ENCODE measurements at places on chromosomes 13 and 19. TPM values are rescaled to one million over a fixed set of nuclear protein-coding genes. Genes with fewer than 3 reads are reported as not detected.

DNA sequence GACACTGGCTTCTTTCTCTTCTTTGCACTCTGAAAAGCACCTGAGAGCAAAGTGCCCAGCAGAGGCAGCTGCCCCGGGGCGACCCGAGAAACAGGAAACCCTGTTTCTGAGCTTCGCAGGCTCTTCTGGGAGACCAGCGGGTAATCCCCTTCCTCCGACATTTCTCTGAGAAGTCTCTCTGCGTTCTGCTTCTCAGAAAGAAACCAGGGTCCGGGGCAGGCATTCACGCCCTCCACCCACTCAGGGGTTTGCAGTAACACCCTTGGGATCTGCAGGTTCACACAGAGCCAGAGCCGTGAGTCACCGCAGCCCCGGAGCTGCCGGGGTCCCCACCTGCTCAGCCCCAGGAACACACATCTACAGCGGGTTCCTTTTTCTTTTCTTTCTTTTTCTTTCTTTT is 86.0 kb downstream of the GADD45B start:
- H3K4me3 ChIP-seq, result peak overlapping the region; percentile 79
- peaks cover 43% of the 10 kb centered on the region for H3K4me1 ChIP-seq
- no peaks in the 10 kb centered on the region for H3K36me3 ChIP-seq
- H3K27me3 ChIP-seq, result no peaks in the 10 kb centered on the region
- DNase-seq, result peak; percentile 75

GRCh38 chr13:79432992-79433391 is 26.9 kb upstream of the RBM26 start:
- H3K36me3 ChIP-seq, result peaks cover 14% of the 10 kb centered on the region
- no peak overlapping the region for H3K4me3 ChIP-seq
- no peak overlapping the region for H3K27ac ChIP-seq
- H3K27me3 ChIP-seq, result no peaks in the 10 kb centered on the region

DNA sequence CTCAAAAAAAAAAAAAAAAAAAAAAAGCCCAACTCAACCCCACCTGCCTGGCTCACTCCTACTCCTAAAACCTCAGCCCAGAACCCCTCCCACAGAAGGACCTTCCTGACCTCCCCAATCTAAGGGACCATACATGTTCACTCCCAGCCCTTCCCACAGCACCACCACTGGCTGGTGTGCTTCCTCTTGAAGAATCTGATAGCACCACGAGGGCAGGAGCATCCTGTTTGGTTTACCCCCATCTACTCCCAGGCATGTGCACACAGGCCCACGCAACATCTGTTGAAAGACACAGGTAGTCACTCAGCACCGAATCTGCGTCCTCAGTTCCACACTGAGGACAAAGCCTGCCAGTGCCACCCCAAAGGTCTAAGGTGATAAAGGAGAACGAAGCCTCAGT is 8.2 kb downstream of the LATS2 start:
- peaks cover 7% of the 10 kb centered on the region for H3K4me1 ChIP-seq
- DNase-seq, result no peak
- peaks cover 17% of the 10 kb centered on the region for H3K27me3 ChIP-seq
- H3K4me3 ChIP-seq, result no peak overlapping the region

Gene CATSPERD
- total RNA-seq, result not detected

Gene PSG6
- total RNA-seq, result not detected

Gene OR4F17
- total RNA-seq, result not detected
